GM13977 (cell line): ENCODE measurements at places on chromosomes 6 and 20.

DNA sequence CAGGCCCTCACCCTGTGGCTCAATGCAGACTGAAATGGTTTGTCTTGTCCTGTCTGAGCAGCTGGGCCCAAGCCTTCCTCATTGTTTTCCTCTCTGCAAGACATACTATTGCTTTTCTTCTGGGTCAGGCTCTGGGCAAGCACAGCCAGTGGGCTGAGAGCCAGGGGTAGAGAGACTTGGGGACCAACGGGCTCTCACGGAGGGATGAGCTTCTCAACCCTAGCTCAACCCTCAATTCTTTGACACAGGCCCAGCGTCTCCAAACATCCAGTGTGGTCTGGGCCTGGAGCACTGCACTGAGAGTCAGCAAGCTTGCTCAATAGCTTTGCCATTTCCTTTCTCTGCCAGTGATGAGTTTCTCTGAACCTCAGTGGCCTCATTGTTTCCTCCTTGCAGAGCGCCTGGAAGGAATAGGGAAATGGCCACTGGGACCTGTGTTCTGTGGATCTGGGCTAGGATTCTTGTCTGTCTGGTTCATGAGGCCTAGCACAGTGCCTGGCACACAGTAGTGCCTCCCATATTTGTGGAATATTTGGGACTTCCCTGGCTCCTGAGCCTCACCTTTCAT, 9.3 kb downstream of the ANGPT4 start:
- no peak for DNase-seq

DNA sequence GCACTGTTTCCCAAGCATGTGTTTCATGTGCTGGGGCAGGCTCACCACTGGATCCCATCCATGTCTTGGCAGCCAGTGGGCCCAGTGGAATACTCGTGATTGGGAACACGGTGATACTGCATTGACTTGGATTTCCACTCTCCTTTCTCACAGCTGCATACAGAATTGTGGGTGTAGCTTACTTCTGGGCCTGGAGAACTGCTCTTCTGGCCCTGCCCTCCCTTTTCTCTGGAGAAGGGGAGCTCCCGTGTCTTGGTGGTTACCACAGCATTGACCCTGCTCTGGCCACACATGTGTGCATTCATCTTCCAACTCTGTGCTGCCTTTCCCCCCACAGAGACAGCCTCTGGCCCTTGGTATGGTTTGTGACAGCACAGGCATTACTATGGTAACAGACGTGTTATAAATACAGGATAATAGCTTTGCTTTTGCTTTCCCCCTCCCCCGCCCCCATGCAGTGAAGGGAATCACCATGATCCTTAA, 21.6 kb downstream of the SOBP start:
- DNase-seq, result no peak

GRCh38 chr6:20409427-20409971, 7.8 kb downstream of the E2F3 start:
- peak; percentile 45 for DNase-seq

GRCh38 chr20:434661-435419, 26.7 kb downstream of the RBCK1 start:
- no peak for DNase-seq

GRCh38 chr6:18053078-18053477, 65.6 kb upstream of the KIF13A start:
- no peak for DNase-seq

- DNase-seq, result no peak
Observed at GRCh38 chr6:28003059-28003458, 46.0 kb downstream of the OR2B6 start.

- no peak for DNase-seq
Observed at GRCh38 chr20:16432466-16433292, 140.6 kb downstream of the KIF16B start.

GRCh38 chr6:57294862-57295445, 22.5 kb upstream of the PRIM2 start:
- no peak for DNase-seq

DNA sequence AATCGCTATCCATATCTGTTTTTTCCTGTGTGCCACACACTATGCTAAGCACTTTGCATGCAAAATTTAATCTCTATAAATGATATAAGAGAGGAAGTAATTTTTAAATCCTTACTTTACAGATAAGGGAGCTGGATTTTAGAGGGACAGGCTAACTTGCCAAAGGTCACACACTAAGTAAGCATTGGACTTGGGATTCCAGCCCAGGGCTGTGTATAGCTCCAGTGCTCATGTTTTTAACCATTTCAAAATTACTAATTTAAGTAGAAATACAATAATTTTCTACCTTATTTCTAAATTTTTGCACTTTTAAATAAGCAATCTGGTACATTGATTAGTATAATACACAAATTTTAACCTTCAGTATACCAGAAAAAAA, 144.6 kb downstream of the UST start:
- no peak for DNase-seq

- no peak for DNase-seq
Observed at GRCh38 chr6:39841923-39842322, 49.7 kb downstream of the DAAM2 start.

DNA sequence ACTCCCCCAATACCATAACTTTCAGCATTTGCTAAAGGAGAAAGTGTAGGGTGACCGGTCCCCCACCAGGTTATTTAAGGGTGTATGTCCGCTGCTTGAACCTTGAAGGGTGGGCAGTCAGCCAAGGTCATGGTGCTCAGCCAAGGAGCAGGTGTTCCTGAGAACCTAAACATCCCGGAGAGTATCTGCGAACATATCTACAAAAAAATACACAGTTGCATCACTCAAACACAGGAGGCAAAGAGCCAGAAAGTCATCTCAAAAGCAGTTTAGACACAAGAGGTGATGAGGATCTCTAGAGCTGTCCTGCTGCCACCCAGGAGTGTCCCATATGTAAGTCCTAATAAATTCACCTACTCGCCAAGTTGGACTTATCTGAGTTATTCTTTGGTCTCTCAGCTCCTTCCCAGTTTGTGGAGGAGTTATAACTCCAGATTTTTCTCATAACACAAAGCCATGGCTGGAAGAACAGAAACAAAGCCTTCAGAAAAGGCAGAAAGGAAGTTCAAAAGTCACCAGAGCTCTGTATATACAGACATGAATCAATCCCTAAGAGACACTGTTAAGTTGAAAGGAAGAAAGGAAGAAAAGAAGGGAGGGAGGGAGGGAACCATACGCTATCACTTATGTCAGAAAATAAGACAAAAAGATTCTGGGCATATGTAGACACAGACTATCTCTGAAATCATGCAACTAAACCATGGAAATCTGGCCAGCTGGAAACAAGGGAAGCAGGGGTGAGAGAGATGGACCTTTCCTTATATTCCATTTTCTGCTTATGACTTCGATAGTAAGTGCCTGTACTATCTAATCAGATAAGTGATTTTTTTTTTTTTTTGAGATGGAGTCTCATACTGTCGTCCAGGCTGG, 11.3 kb downstream of the MBOAT1 start:
- no peak for DNase-seq

GRCh38 chr6:56570413-56571359, 72.0 kb downstream of the DST start:
- peak; percentile 31 for DNase-seq

DNA sequence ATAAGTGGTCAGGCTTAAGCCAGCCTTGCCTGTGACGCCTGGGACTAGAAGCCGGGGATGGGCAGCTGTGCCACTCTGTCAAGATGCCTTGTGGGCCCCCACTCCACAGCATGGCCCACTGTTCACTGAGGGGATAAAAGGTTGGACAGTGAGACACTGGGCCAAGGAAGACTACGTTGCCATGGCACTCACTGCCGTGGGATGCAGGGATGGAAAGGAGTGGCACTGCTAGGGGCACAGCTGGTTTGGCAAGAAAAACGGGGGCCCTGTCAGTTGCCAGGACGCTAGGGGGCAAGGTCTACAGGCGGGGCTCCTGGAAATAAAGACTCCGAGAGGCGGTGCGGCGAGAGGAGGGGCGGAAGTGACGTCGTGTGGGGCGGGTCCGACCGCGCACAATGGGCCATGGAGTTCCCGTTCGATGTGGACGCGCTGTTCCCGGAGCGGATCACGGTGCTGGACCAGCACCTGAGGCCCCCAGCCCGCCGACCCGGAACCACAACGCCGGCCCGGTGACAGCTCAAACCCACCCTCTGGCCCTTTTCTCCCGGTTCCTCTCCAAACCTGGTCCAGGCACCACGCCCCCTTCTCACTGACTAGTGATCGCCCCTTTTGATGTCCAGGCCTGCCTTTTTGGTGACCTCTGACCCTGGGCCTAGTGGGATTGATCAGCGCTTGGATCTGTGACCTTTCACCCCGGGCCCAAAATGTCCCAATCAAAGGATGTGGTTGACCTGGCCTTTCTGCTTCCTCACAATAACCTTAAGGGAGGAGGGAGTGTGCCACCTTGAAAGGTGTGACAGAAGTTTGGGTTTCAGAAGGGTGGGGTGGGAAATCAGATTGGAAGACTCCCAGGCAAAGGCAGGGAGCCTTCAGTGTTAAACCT, at the start of gene ATAT1:
Gene ATAT1, plus strand, starts transcription at position 391 of the 883 bp plus-strand sequence.
- DNase-seq, result peak; percentile 88

- DNase-seq, result no peak
Observed at GRCh38 chr20:16647875-16648597, 74.8 kb upstream of the KIF16B start.

DNA sequence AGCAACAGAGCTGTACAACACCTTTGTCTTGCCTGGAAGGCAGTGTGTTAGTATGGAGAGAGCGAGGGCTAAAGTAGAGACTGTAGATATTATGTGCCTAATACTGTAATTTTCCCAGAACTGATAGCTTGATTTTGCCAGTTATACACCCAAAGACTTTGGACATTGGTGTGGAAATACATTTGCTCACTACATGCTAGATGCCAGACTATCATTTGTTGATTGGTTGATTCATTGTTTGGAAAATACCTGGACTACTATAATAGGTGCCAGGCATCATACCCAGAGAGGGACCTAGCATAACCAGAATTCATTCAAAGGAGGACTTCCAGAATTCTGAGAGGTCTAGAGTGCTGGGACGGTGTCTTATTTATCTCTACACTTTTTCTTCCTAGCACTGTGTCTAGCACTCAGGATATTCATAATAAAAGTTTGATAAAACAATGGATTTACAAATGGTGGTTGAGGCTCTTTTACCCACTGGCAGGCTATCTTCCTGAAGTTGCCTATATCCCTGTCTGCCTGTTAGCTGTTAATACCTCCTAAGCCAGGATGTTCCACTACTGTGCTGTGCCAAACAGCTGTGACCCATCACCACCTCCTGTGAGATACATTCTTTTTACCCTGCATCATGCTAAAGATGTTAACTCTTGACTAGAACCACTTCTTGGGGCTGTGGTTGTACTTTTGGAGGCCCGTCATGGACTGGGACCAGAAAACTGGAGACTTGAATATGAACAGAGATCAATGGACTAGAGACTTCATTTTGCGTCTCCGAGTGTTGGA, 72.2 kb upstream of the FUCA2 start:
- DNase-seq, result no peak

DNA sequence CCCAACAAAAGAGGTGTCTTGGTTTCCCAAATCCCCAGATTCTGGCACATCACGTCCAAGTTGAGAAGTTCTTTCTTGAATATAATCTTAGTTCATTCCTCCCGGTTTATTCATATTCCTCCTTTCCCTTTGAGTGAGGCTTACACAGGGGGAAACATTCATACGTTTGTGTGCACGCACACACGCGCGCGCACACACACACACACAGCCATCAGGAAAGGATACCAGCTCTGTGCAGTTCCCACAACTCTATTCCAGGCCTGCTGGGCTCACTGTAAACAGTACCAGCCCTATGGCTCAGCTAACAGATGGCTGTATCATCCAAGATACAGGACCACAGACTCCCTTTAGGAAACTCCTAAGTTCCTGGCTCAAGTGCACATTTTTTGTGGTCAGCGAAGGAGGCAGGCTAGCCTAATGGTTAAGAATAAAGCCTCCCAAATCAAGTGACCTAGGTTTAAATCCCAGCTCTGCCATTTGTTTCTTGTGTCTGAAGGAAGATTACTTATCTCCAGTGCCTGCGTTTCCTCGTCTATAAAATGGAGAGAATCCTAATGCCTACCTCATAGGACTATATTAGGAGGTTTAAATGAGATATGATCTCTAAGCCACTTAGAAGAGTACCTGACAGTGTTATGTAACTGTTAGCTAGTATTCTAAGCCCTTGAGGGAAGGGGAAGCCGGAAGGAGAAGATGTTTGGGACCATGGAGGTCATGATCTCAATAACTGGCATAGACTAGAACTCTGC, 3.7 kb upstream of the TAF8 start:
- no peak for DNase-seq

GRCh38 chr6:143098054-143098671, 37.5 kb downstream of the AIG1 start:
- no peak for DNase-seq

- DNase-seq, result no peak
Observed at GRCh38 chr6:132811276-132811675, 3.1 kb upstream of the RPS12 start.

- DNase-seq, result no peak
Observed at GRCh38 chr6:108494434-108494833, 66.3 kb upstream of the FOXO3 start.

DNA sequence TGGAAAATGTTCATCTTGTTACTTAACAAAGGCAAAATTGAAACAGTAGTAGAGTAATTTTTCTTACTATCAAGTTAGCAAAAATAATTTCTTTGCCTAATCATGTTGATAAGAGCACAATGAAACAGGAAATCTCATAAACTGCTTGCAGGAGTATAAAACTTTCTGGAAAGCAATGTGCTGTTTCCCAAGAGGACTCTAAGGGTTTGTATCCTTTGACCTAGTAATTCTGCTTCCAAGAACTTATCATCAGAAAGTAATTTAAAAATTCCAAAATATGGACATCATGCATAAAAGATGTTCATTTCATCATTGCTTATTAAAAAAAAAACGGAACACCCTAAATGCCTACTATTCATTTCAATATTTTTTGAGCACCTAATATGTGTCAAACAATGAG, 46.1 kb upstream of the TNFAIP3 start:
- DNase-seq, result no peak

DNA sequence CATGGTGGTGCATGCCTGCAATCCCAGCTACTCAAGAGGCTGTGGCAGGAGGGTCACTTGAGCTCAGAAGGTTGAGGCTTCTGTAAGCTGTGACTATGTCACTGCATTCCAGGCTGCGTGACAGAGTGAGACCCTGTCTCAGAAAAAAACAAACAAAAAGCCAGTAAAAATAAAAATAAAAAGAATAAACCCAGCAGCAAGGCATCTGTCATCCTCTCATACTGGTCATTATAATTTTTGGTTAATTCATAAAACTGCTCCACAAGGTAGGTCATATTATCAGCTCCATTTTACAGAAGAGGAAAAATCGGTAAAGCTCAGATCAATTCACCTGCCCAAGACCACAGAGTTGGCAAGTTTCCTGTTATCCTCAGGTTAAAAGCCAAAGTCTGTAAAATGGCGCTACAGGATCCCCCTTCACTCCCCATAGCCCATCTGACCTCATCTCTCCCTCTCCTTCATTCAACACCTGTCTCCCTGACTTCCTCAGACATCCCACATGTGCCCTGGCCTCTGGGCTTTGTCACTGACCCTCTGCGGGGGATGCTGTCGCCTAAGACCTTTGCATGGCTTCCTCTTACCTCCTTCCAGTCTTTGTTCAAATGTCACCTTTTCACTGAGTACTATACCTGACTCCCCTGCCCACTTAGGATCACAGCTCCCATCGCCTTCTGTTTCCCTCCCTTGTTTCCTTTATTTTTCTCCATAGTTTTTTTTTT, 213.2 kb upstream of the ZNF217 start:
- DNase-seq, result no peak

- no peak for DNase-seq
Observed at GRCh38 chr6:170274713-170275560, 15.9 kb downstream of the DLL1 start.
